Stimulated activated CD4-positive, alpha-beta T cell treated with anti-CD3 and anti-CD28 coated beads, Interleukin-4, amount 100 ng/mL, for 4 hours (primary cell): ENCODE measurements at places on chromosomes 16 and 17.

GRCh38 chr16:2487903-2488531, 13.1 kb downstream of the TBC1D24 start:
- no peak for DNase-seq

GRCh38 chr16:75229172-75230031, 10.6 kb downstream of the CTRB1 start:
- DNase-seq, result no peak

DNA sequence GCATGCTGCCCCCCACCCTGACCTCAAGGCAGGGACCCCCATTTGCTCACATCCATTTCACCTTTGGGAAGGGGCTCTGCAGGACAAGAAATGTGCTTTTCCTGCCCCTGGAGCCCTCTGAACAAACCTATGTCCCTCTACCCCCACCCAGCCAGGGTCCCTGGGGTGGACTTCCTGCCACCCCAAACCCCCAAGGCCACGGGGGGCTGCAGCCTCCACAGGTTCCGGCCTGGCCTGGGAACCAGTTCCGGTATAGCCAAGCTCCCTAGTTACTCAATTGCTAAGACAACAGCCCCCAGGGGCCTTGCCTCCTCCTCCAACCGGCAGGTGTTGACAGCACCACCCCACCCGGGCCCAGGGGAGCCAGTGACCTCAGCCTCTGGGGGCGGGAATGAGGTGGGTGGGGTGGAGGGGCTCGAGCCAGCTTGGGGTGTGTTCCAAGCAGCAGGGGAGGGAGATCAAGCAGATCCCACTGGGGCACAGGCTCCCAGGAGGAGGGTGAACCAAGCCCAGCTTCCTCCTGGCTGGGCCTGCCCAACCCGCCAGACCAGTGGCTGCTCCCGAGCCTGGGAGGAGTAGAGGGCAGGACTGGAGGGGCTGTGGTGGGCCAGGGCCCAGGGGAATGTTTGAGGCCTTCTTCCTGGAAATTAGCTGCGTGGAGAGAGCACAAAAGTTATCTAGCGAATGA, 6.6 kb downstream of the PNMT start:
- no peak for DNase-seq

- no peak for DNase-seq
Observed at GRCh38 chr17:20033415-20033814, 24.3 kb downstream of the SPECC1 start.

DNA sequence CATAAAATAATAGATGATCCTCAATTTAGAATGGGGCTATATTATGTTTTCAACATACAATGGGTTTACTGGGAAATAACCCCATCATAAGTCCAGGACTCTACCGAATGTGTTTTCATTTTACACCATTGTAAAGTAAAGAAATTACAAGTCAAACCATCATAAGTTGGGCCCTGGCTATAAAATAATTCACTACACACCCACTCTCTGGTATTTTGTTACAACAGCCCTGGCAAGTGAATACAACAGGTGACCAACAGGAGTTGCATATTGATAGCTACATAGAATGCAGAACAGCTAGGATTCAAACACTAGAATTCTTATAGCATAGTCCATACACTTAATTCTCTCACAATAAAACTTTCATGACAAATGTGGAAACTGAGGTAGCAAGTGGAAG, 673.0 kb upstream of the CA10 start:
- no peak for DNase-seq

DNA sequence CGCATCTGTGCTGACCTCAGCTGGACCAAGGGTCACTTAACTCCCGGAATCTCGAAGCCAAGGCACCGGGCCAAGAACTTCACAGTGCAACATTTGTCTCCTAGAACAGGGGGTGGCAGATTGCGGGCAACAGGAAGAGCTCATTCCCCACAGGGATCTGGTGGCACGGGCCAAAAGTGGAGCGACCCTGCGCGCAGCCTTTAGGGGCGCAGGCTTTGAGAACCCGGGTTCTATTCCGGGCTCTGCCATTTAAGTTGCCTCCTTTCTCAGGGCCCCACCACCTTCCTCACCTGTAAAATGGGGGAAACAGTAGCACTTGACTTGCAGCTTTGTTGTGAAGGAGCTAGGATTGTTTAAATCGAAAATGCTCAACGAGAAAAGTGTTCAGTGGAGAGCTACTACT, 651 bp downstream of the SHMT1 start:
- peak; percentile 5 for DNase-seq

DNA sequence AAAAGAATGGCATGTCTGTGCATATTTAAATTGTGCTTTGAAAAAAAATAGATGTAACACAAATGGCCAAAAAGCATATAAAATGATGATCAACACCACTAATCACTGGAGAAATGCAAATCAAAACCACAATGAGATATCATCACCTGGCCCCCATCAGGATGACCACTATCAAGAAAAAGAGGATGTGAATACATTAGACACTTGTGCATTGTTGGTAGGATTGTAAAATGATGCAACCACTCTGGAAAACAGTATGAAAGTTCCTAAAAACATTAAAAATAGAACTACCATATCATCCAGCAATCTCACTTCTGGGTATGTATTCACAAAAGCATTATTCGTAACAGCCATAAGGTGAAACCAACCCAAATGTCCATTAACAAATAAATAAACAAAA, 91.5 kb downstream of the SPAG9 start:
- DNase-seq, result no peak

- no peak for DNase-seq
Observed at GRCh38 chr17:67751101-67752074, 33.7 kb downstream of the NOL11 start.

DNA sequence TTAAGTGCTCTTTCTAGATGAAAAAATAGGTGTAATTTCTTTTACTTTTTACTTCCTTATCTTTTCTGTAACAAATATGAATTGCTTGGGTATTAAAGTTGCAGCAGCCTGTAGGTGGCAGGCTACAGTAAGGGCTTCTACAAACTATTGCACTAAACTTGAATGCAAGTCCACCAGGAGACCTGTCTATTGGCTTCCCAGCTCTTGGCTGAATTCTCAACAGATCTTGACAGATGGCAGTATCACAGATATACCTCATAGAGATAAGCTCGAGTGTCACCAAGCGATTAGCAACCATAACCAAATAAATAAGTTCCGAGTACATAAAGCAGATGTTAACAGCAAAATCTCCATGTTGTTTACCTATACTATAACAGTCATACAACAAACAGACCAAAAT, 5.9 kb downstream of the BBS2 start:
- DNase-seq, result peak; percentile 7

- DNase-seq, result no peak
Observed at GRCh38 chr16:85081038-85081437, 31.2 kb downstream of the CIBAR2 start.

DNA sequence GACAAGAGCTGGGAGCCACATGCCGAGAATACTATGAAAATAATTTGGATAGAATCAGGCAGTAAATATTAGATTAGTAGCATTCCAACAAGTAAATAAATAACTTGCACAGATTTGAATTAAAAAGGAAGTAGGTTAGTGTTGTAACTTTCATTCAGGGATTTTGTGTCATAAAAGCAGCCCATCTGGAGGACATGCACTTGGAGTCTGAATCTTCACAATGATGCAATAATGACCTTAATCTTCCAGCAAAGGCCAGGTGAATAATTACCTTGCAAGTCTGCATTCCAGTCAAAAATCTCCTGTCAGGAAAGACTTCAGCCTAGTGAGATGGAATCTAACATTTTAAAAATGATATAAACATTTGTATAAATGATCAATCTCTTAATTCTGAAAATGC, 518.1 kb downstream of the KCNJ2 start:
- DNase-seq, result no peak

DNA sequence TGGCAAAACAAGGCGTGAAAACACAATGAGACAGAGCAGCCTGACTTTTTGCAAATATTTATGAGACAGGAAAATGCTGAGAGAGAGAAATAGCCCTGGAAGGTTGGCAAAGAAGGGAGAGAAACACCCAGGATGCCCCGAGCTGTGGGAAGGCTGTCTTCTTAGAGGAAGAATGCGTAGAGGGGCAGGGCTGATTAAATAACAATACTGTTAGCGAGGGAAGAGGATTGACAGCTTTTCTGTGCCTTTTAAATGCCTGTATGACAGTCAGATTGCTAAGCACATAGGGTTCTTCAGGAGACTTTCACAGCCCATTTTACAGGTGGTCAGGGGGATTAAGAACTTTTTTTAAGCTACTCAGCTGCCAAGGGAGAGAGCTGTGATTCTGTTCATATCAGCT, 219.2 kb downstream of the SHISA9 start:
- no peak for DNase-seq

GRCh38 chr16:643050-643368, 1.4 kb downstream of the MCRIP2 start:
- no peak for DNase-seq

- DNase-seq, result no peak
Observed at GRCh38 chr17:2695243-2695960, 16.2 kb downstream of the CLUH start.

DNA sequence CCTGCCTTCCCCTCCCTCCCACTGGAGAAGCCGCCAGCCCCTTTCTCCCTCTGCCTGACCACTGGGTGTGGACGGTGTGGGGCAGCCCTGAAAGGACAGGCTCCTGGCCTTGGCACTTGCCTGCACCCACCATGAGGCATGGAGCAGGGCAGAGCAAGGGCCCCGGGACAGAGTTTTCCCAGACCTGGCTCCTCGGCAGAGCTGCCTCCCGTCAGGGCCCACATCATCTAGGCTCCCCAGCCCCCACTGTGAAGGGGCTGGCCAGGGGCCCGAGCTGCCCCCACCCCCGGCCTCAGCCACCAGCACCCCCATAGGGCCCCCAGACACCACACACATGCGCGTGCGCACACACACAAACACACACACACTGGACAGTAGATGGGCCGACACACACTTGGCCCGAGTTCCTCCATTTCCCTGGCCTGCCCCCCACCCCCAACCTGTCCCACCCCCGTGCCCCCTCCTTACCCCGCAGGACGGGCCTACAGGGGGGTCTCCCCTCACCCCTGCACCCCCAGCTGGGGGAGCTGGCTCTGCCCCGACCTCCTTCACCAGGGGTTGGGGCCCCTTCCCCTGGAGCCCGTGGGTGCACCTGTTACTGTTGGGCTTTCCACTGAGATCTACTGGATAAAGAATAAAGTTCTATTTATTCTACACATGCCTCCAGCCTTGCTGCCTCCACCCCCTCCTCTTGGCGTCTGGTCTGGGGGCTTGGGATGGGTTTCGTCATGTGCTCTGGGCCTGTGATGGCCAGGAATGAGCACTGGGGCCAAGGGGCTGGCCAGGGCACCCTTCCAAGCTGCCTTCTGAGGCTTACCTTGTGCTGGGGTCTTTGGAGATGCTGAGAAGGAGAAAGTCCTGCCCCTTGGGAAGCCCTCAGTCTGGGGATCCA, 7.3 kb downstream of the GJD3 start:
- no peak for DNase-seq
